ENCODE measurements at places on chromosomes 3 and 15. TPM values are rescaled to one million over a fixed set of nuclear protein-coding genes. Genes with fewer than 3 reads are reported as not detected.
A peak's percentile ranks its signal among the peaks of the same experiment; 100 is the strongest.

The PLA2G4E gene
- not detected for total RNA-seq

The PPIP5K1 gene
- 99.2 TPM for total RNA-seq

The SCG5 gene
- not detected for total RNA-seq

The SAMMSON gene
- total RNA-seq, result 2.2 TPM

The RBP2 gene
- not detected for total RNA-seq

- H3K27ac ChIP-seq, result peak overlapping the region; percentile 97
- peak overlapping the region; percentile 76 for H3K4me3 ChIP-seq
- no peaks in the 10 kb centered on the region for H3K36me3 ChIP-seq
These were observed 703 bp downstream of the PEAK1 start for GRCh38 chr15:77418966-77419835.

DNA sequence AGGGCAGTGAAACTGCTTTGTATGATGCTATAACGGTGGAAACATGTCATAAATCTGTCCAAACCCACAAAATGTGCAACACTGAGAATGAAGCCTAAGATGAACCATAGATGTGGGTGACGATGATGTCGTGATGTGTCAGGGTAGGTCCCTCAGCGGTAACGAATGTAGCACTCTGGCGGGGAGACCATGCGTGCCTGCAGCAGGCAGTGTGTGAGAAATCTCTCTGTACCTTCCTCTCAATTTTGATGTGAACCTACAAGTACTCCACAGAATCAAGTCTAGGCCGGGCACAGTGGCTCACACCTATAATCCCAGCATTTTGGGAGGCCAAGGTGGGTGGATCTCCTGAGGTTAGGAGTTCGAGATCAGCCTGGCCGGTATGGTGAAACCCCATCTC is 268.2 kb upstream of the LYSMD4 start:
- DNase-seq, result no peak
- H3K27ac ChIP-seq, result no peak overlapping the region
- H3K27me3 ChIP-seq, result no peaks in the 10 kb centered on the region
- no peaks in the 10 kb centered on the region for H3K4me1 ChIP-seq

DNA sequence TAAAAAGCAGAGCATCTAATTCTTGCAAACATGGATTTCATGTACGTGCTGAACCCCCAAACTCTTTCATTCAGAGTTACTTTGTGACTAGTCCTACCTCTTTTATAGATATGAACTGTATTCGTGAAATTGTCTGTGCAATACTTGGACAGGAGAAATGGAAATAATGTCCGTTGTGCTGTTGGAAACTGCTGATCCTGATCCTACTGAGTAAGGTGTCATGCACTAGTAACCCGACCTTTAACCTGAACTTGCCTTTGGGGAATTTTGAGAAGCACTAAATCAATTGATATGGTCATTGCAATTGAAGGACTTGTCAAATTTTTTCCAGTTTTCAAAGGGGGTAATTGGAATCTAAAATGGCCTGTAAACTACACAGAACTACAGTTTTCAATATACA is 856.4 kb downstream of the ROBO1 start:
- no peak for DNase-seq
- no peaks in the 10 kb centered on the region for H3K27me3 ChIP-seq
- H3K4me3 ChIP-seq, result no peak overlapping the region
- no peaks in the 10 kb centered on the region for H3K36me3 ChIP-seq

GRCh38 chr3:126446791-126447190 is 28.9 kb downstream of the ZXDC start:
- no peak overlapping the region for H3K27ac ChIP-seq
- DNase-seq, result peak; percentile 11
- H3K36me3 ChIP-seq, result peaks cover 35% of the 10 kb centered on the region
- no peaks in the 10 kb centered on the region for H3K27me3 ChIP-seq
- H3K4me1 ChIP-seq, result no peaks in the 10 kb centered on the region

- no peaks in the 10 kb centered on the region for H3K27me3 ChIP-seq
- no peaks in the 10 kb centered on the region for H3K36me3 ChIP-seq
- H3K4me1 ChIP-seq, result peaks cover 8% of the 10 kb centered on the region
- H3K4me3 ChIP-seq, result no peak overlapping the region
- H3K27ac ChIP-seq, result no peak overlapping the region
These were observed 94.8 kb downstream of the GBE1 start for GRCh38 chr3:81666502-81667121.

- DNase-seq, result no peak
- no peak overlapping the region for H3K4me3 ChIP-seq
- no peaks in the 10 kb centered on the region for H3K36me3 ChIP-seq
- no peaks in the 10 kb centered on the region for H3K4me1 ChIP-seq
These were observed 21.7 kb upstream of the TBC1D21 start for GRCh38 chr15:73851689-73852088.

- H3K27ac ChIP-seq, result peak overlapping the region; percentile 72
- peaks cover 17% of the 10 kb centered on the region for H3K4me1 ChIP-seq
These were observed 6.5 kb upstream of the TM4SF18 start for GRCh38 chr3:149339931-149340309.

DNA sequence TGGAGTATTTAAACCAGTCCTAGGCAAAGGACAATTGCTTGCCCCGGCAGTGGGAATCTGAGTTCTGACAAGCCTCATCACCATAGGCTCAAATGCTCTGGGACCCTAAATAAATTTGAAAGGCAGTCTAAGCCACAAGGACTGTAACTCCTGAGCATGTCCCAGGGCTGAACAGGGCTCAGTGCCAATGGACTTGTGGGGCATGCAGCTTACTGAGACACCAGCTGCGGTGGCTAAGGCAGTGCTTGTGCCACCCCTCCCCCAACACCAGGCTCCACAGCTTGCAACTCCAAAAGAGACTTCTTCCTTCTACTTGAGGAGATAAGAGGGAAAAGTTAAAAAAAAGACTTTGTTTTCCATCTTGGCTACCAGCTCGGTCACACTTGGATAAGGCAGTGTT is 289.7 kb upstream of the DCBLD2 start:
- no peaks in the 10 kb centered on the region for H3K36me3 ChIP-seq
- H3K4me3 ChIP-seq, result no peak overlapping the region
- H3K27ac ChIP-seq, result no peak overlapping the region
- DNase-seq, result no peak
- no peaks in the 10 kb centered on the region for H3K4me1 ChIP-seq

- no peaks in the 10 kb centered on the region for H3K4me1 ChIP-seq
- no peaks in the 10 kb centered on the region for H3K27me3 ChIP-seq
- peaks cover 4% of the 10 kb centered on the region for H3K36me3 ChIP-seq
These were observed 7.0 kb upstream of the NIPA2 start for GRCh38 chr15:22831473-22831872.

- no peak for DNase-seq
- no peaks in the 10 kb centered on the region for H3K4me1 ChIP-seq
- H3K36me3 ChIP-seq, result no peaks in the 10 kb centered on the region
These were observed 876 bp downstream of the PLSCR1 start for GRCh38 chr3:146543461-146544001.

DNA sequence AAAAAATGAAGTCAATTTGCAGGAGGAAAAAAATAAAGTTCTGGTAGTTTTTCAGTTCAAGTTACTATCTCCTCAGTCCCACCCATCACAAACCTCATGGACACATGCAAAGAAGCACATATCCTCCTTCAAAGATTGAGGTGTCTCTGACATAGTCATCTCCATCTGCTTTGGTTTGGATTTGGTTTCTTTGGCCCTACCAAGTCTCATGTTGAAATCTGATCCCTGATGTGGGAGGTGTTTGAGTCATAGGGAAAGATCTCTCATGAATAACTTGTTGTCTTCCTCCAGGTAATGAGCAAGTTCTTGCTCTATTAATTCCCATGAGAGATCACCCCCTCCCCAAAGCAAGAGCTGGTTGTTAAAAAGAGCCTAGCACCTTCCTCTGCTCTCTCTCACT is 446.8 kb downstream of the IGSF11 start:
- H3K4me3 ChIP-seq, result no peak overlapping the region
- no peaks in the 10 kb centered on the region for H3K36me3 ChIP-seq
- no peaks in the 10 kb centered on the region for H3K27me3 ChIP-seq
- DNase-seq, result no peak
- no peak overlapping the region for H3K27ac ChIP-seq

DNA sequence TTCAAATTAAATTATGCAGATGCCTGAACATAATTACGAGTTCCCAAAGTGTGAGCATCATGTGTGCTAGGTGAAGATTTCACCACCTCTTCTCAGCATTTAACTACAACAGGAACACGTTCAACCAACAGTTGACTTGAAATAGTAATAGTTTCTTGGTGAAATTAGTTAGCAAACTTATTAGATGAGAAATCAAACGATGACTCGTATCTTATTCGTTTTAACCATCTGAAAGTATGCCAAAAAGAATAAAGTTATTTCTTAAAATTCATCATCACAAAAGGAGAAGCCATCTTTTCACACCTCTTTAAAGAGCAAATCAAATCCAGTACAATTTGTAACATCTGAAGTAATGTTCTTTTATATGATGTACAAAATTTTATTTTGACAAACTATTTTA is 2.3 kb downstream of the BNC1 start:
- H3K4me3 ChIP-seq, result no peak overlapping the region
- peaks cover 4% of the 10 kb centered on the region for H3K4me1 ChIP-seq
- no peak overlapping the region for H3K27ac ChIP-seq
- H3K36me3 ChIP-seq, result no peaks in the 10 kb centered on the region

GRCh38 chr3:141334627-141335250 is 33.6 kb upstream of the ZBTB38 start:
- H3K36me3 ChIP-seq, result no peaks in the 10 kb centered on the region
- no peaks in the 10 kb centered on the region for H3K27me3 ChIP-seq
- no peak overlapping the region for H3K4me3 ChIP-seq
- peaks cover 2% of the 10 kb centered on the region for H3K4me1 ChIP-seq
- no peak overlapping the region for H3K27ac ChIP-seq
